ENCODE measurements at places on chromosomes 16 and 17. TPM values are rescaled to one million over a fixed set of nuclear protein-coding genes. Genes with fewer than 3 reads are reported as not detected.

The GDPD1 gene
- 15.1 TPM for total RNA-seq

The HSD11B2 gene
- 4.3 TPM for total RNA-seq

The TP53TG3 gene
- total RNA-seq = not detected

The CCDC154 gene
- 0.49 TPM for total RNA-seq

The PRR15L gene
- 0.93 TPM for total RNA-seq

The STH gene
- not detected for total RNA-seq

The KRTAP4-1 gene
- total RNA-seq = not detected

The SDK2 gene
- total RNA-seq = 16.2 TPM
